Small intestine (tissue), 16 donors: ENCODE measurements at places on chromosomes 5 and 9.

GRCh38 chr9:119801311-119801710 lies 432.1 kb upstream of the BRINP1 start:
- no peak for DNase-seq

GRCh38 chr5:172463031-172463430 lies 8.7 kb upstream of the SH3PXD2B start:
- no peak for DNase-seq

DNA sequence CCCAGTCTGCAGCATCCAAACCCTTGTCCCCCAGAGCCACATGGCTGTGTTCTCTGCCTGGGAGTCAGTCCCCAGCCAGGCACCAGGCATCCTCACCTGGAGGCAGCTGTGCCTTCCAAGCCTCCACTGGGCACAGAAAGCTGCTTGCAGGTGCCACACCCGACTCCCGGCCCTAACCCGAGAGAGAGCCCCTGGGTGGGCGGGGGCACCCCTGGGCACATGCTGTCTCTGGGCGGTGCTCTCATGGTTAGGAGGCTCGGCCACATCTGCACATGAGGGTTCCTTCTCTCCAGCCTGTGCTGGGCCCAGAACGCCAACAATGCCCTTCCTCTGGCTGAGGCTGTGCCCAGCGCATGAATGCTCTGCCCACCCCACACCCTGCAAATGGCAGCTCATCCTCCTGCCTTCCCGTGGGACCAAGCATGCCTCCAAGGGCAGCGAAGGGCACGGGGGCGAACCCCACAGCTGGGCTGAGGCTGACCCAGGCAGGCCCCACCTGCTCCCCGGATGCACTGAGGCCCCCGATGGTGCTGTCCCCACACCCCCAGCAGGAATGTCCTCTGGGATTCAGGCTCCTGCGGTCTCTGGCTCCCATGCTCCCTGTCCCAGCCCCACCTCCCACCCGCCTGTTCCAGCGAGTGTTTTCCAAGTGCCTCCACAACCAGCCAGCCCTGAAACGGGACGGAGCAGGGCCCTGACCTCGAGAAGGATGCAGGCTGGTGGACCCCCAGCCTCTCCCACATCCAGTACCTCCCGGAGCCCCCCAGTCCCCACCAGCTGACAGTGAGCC lies 22.5 kb upstream of the CAMSAP1 start:
- no peak for DNase-seq

DNA sequence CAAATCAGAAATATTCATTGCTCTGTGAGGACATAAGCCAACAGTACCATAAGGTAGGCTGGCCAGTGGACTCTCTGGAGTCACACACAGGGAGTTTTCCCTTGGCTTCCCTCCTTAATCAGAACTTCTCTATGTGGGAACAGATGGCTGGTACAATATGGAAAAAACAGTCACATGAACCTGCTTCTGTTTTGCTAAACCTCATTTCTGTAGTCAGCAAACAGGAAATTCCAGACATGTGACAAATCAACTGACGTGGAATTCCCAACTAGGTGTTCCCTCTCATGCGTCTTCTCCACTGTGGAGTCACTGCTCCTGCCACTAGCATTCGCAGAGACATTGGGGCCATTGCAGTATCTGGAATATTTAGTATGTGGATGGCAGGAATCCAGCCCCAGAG lies 617.6 kb downstream of the KIF4B start:
- no peak for DNase-seq

- DNase-seq: peak; percentile 72
These were observed 134.7 kb upstream of the DMRT1 start for GRCh38 chr9:706606-707459.

- no peak for DNase-seq
These were observed 70.1 kb upstream of the CCDC180 start for GRCh38 chr9:97237311-97237786.

DNA sequence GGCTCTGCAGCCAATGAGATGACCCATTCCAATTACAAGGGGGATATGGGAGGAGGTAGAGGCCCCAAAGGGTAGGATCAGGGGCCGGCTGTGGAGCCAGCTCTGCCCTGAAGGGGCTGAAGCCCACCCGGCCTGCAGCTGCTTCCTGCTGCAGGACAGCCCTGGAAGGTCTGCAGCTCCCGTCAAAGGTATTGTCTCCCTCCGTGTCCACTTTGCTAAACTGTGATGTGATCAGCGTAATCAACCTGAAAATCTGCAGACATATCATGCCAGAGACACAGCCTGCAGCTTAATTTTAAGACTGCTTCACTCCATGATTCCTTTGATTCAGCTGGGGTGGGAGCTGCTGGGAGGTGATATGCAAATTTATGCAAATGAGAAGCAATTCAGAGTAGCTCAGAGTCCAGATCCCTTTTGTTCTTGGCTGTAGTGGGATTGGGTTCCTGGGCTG lies 90.7 kb downstream of the GADD45G start:
- DNase-seq: no peak

GRCh38 chr9:72271613-72272478 lies 93.2 kb downstream of the ZFAND5 start:
- peak; percentile 68 for DNase-seq

DNA sequence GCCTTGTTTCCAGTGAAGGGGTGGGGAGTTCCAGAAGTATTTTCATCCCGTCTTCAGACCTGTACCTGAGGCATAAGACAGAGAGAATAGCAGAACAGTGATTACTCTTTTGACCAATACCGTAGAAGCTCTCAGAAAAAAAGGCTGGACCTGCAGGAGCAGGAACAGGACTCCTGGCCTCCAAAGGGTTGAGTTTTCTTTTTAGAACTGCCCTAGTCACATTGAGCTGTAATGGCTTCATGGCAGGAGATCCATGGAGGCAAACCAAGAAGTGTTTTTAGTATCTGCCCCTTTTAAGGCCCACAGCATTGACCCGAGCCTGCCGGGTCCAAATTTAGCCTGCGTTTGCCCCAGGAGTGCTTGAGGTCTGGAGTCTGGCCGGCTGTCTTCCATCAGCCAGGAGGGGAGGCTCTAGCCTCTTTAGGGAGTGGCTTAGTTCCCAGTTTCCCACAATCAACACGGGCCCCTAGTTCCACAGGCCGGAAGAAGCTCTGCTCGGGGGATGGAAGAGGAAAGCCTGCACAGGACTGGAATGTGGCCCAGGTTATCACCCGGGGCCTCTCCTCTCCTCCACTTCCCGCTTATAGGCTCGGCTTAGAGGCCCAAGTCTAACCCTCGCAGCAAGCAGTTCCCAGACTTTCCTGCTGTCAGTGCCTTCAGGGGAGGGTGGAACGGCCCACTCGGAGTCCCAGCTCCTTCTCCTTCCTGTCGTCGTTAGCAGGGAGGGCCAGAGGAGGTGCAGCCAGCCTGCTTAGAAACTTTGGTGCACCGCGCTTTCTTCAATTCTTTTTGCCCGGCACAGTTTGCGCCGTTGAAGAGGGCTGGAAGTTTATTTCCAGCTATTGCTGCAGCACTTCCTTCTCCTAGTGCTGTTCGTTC lies 80.7 kb downstream of the C9orf152 start:
- peak; percentile 45 for DNase-seq

DNA sequence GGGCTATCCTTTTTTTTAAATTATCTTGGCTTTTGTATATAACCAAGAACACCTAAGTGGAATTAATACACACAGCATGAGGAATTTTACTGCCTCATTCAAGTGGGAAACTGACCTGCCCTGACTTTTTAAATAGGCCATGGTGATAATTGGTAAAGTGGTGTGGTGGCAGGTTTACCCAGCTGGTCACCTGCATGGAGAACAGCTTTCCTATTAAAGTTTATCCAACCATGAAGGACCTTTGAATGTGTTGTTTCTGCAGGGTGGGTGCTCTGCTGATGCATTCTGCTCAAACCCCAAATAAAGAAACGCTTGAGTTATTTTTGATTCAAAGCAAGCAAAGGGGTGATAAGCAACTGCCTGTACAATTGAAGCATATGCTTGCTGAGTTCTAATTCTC lies 261.0 kb upstream of the GRIN3A start:
- DNase-seq: no peak

- peak; percentile 4 for DNase-seq
These were observed at the start of gene RORB for GRCh38 chr9:74496819-74497747. TSS of gene RORB (plus strand) at chr9:74497335. CDS start at chr9:74497977, 642 bp downstream.

DNA sequence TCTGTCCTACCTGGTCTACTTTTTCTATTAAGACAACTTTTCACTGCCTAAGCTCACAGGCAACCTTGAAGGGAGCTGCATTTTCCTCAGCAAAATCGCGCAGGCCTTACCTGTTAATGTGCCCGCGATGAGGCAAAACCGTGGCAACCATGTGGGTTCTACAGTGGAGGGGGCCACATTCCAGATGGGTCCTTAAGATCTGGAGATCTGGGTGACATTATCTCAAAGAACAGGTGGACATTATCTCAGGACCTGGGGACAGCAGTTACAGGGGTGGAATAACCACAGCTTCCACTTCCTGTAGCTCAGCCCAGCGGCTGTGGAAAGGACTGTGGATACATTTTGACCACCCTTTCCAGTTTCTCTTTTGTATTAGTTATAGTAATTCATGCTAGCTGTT lies 112.8 kb upstream of the PTCH1 start:
- DNase-seq: no peak

- DNase-seq: no peak
These were observed 63.6 kb downstream of the CEP120 start for GRCh38 chr5:123359454-123360200.

GRCh38 chr9:86633945-86634344 lies 279.7 kb upstream of the TUT7 start:
- no peak for DNase-seq

GRCh38 chr9:132679946-132680625 lies 9.8 kb downstream of the GTF3C4 start:
- no peak for DNase-seq

DNA sequence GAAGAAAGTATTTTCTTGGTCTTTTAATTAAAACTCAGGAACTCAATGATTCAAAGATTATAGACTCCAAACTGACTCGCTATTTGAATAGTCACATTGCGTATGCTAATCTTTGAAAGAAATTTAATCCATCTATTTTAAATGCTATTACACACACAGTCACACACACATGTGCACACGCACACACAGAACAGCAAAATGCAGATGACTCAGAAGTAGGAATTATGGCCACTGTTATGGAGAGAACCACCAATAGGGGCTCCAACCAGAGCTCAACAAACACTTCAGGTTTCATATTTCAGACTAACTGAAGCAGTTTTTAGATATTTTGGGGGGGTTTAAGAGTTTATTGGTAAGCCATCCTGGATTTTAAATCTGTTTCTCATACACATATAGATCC lies 1917.9 kb downstream of the EFNA5 start:
- DNase-seq: no peak

DNA sequence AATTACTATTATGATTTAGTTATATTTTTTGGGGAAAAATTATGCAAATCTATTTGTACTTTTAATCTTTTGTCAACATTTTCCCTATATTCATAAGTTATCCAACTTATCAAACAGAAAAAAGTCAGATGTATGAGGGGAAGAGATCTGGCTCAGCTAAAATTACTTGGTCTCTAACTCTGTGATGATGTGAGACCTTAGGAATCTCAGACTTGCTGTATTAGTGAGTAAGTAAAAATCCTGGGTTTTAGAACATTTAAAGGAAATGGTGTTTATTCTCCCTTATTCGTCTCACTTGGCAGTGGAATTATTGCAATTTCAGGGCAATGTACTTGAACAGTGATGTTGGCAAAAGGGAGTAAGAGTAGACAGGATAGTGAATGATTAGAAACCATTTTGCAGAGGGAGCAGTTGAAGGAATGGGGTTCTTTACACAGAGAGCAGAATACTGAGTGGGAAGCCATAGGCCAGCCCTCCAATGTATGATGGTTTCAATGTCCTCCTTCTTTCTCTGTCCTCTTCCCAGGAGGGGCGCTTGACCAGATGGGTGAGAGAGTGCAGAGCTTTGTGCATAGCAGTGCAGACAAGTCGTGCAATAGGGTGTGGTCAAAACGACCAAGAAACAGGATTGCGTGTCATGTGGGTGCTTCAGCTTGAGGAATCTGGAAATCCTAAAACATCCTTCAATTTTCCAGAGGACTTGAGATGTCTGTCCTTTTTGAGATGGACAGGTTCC lies 91.7 kb downstream of the TENT4A start:
- no peak for DNase-seq

DNA sequence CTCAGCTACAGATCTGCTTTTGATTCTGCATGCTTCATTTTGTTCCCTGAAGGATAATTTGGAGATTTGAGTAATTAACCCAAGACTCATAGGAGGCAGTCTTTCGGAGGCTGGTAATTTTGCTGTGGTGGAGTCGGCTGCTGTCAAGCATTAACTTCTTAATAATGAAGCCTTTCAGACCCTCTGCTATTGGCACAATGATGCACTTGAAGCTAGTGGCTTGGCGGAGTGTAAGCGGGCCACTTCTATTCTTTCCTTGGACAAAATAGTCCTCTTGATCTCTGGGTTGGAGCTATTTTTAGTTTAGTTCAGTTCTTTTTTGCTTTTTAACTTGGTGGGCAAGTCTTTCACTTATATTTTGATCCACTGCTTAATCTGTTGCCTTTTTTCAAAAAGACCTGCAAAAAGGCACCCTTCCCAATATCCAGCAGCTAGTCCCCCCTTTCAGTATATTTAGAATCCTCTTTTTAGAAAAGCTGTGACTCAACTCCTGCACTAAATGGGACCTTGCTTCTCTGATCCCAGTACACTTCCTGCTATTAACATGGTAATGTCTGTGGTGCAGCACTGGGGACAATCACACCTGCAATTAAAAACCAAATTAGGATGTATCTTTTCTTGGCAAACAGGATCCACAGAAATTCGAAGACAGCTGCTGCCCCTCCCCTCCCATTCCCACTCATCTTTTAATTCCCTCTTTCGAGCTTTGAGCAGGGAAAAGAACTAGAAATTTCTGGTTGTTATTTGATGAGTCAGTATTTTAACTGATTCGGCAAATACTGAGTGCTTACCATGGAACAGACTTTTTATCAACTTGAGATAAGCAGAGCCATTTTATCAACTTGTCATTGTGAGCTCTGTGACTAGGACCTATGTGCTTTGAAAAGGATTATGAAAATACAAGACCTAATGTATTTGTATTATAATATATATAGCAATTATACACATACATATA lies 169.4 kb upstream of the ANKRD55 start:
- peak; percentile 32 for DNase-seq
